ENCODE measurements at places on chromosomes 2 and 18. TPM values are rescaled to one million over a fixed set of nuclear protein-coding genes. Genes with fewer than 3 reads are reported as not detected.

GRCh38 chr2:18731666-18732065 is 142.3 kb upstream of the NT5C1B start:
- DNase-seq: no peak

GRCh38 chr2:190469771-190470170 is 61.6 kb downstream of the MFSD6 start:
- DNase-seq: no peak

- DNase-seq: no peak
These were observed 116.7 kb downstream of the KCNF1 start for GRCh38 chr2:11028407-11028916.

DNA sequence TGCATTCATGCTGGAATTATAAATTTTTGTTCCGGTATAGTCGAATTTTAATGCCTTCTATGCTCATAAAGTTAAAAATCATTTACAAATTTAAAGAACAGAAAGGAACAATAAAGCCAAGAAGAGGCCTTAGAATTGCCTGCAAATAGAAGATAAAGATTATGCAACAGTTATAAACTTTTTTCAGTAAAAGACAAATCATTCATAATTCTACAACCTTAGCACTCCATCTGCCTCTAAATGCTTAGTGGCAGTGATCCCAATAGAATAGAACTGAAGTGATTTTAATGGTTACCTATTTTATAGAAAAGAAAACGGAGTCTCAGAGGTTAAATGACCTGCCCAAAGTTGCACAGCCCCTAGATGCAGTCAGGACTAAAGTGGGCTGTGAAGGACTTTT is 211.2 kb downstream of the AGPS start:
- DNase-seq: no peak

DNA sequence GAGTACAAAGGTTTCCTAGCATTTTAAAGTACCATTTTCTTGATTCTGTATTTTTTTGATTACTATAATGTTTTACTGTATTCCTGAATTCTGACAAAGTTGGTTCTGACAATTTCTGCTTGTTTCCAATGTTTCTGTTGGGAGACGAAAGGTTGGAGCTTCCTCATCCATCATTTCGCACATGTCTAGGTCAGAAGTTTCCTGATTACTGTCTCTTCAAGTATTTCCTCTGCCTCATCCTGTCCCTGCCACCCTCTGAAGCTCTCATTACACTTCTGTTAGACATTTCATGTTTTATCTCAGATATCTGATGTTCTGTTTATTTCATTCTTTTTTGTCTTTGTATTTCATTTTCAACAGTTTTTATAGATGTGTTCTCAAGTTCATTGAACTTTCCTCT is 895.8 kb downstream of the TSN start:
- no peak for DNase-seq

DNA sequence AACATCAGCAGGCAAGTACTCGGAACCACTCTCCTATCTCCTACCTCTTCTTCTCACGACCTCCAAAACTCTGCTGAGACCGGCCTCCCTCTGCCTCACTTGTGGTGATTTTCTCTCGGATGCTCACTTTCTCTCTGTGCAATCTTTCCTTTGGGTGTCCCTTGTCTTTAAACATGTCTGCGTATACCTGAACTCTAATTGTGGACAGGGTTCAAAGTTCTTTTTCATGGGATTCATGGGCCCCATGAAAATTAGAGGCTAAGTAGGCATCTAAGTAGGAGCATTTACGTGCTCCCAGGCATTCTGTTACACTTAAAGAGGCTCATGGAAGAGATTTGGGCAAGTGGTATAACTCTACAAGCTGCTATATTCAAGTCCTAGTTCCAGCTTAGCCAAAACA is 2.1 kb upstream of the PPP1CB start:
- DNase-seq: no peak

- no peak for DNase-seq
These were observed 2.0 kb downstream of the GAREM2 start for GRCh38 chr2:26174691-26175465.

The SLC16A14 gene
- 66.8 TPM for total RNA-seq
